ENCODE measurements at places on chromosomes 11 and 22. TPM values are rescaled to one million over a fixed set of nuclear protein-coding genes. Genes with fewer than 3 reads are reported as not detected.

Gene OSBP2
- total RNA-seq, result 6.1 TPM

Gene KCNJ1
- total RNA-seq, result 0.18 TPM

Gene APLNR
- 1.5 TPM for total RNA-seq

Gene CBLIF
- not detected for total RNA-seq

Gene NLRP14
- 0.46 TPM for total RNA-seq

Gene PARVG
- 0.50 TPM for total RNA-seq

Gene TRIM49B
- total RNA-seq, result not detected

Gene ZBTB3
- total RNA-seq, result 11.0 TPM

Gene TMEM258
- 138 TPM for total RNA-seq

Gene B3GAT1
- 19.9 TPM for total RNA-seq

Gene FADS1
- total RNA-seq, result 59.1 TPM

Gene GDPD4
- total RNA-seq, result not detected

Gene ROBO4
- total RNA-seq, result 0.17 TPM

Gene RTN4RL2
- total RNA-seq, result 5.1 TPM

Gene SCGB2A2
- not detected for total RNA-seq

Gene HEPHL1
- total RNA-seq, result 0.13 TPM

Gene FUT4
- 2.9 TPM for total RNA-seq

All from motor neuron (in vitro differentiated cells).